ENCODE measurements at places on chromosomes 11 and 22.

DNA sequence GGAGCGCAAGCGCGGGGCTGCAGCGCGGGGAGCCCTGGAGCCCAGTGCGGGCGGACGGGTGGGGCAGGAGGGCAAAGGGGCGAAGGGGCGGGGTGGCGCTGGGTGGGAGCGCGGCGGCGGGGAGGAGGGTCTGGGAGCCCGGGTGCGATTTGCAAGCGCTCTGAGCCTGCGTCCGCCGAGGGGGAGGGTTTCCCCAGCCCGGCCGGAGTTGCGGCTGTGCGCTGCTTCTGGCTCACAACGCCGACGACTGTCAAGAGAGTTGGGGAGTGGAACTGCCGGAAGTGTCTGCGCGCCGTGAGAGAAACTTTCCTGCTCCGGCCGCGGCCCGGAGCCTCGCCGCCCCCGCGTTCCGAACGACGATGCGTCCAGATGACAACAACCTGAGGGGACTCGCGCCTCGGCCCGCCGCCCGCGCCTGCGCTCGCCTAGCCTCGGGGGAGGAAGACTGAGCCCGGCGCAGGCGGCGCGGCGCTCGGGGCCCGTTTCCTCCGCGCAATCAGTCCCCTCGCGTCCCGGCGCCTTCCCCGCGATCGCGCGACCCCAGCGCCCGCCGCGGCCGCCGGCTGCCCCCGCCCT, at the start of gene ARHGAP42:
TSS of gene ARHGAP42 (plus strand) at position 235 of the 576 bp plus-strand sequence. CDS start 391 bp downstream, outside the sequence.
- DNase-seq = peak; percentile 67

DNA sequence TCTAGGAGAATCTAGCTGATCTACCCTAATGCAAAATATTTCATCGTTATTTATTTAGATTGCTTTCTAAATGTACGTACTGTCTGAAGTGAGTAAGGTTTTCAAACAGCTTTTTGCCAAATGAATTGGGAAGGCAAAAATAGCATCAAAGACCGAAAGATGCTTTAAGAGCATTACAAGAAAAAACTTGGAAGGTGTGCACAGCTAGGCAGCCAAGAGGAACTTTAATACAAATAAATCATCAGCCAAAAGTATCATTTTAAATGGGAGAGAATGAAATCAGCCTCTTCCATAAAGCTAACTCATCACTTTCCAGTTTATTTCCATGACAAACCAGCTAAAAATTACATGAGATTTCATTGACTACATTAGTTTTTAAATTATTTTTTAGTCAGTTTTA, 30.2 kb upstream of the CFAP300 start:
- no peak for DNase-seq

DNA sequence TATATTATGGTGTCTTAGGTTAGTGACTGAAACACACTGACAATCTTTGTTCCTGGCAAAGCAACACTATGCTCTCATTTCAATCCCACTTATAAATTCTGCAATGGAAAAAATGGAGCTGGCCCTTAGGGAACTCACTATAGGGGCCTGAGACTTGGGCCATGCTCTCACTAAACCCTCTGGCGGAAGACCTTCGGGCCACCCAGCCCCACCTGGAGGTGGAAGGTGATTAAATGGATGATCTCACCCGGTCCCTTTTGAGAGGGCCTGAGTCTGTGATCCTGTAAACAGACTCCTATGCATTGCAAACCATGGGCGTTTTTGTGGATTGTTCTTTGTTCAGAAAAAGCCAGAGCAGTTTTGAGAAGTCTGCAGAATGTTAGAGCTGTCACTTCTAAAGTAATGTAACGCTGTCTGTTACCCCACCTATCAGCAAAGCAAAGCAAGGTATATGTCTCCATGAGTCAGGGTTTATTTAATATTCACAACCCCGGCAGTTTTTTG, 17.0 kb upstream of the CDON start:
- no peak for DNase-seq

GRCh38 chr11:12526789-12527188, 147.4 kb upstream of the TEAD1 start:
- peak; percentile 83 for DNase-seq

DNA sequence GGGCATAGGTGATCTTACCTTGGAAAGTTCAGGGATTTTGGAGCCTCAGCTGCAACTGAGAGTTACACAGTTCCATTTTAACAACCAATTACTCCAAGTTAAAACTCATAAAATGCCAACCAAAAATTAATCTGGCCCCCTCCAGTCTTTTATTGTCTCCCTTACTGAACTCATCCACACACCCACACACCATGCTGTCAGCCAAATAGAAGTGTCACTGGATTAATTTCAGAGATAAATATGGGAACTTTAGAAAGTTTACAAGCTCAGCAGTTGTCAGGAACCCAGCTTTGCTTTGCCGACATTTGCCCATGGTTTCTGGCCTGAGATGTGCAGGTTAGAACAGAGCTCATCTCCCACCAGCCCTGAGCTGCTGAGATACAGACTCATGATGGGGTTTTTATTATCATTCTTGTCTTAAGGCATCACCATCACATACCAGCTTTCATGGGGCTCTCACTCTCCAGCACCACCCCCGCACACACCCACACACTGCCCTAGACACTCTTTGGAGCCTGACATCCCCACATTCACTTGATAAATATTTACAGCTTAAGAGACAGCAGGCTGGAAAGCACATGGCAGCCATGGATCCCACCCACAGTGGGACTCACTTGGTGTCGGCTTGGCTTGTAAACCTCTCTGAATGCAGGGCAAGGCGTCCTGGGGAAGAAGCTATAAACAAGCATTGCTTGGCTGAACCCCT, 23.7 kb upstream of the CTR9 start:
- DNase-seq = peak; percentile 59

DNA sequence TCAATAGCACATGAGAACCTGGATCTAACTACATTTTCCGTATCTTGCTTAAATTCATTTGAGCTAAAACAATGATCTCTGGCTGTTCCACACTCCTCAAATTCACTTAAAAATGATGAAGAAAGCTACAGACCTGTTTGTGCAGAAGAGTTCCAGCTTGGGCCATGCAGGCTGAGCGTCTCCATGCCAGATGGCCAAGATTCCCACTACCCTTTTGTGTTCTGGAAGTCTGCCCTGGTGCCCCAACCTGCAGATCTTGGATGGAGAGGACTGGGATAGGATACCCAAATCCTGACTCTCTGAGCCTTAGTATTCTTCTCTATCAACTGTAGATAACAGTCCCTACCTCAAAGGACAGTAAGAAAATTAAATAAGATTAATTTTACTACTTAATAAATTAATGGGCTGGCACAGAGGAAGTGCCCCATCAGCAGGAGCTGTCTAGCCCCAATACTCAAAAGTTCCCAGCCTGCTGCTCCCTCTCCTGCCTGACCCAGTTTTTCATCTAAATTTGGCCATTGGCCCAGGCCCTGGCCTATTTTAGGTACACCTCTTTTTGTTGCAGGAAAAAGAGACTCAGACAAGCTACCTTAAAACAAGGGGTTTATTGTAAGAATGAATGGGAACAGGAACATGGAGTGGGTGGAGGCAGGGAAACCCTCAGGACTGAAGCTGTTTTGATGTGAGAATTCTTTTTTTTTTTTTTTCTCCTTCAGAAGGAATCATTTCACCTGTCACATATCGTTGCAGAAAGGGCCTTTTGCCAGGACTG, 81.4 kb upstream of the GRK3 start:
- DNase-seq = no peak

DNA sequence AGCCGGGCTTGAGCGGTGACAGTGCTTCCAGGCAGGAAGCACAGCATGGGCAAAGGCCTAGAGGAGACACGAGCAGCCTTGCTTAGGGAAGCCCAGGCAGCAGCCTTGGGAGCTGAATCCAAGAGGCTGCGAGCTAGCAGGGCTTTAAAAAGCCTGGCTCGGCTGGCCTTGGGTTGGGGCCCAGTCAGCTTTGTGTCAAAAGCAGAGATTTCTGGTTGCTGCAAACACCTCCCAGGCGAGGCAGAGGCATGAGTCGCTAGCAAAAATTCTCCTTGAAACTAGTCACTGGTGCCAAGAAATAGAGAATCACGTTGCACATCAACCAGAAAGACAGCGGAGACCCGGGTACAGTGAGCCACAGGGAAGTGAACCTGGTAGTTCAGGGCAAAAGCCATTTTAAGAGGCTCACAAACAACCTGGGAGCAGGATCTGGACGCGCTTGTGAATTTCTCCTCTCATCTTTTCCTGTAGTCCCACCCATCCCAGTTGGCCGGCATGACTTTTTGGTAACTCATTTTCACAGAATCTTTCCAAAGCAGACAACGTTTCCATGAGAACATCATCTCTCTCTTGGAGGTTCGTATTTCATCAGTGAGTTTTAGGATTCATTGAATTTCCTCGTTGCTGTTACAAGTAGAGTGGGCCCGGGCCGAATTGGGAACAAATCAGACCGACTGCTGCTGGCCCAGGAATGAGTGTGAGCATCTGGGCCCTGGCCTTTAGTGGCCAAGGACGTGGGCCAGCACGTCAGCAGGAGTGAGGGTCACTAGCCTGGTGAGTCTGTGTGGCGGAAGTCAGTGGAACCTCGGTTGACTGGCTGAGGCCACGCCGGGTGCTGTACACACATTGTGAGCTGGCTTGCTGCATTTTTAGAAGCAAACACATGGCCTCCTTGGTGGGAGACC, 16.4 kb upstream of the FGF4 start:
- peak; percentile 50 for DNase-seq

DNA sequence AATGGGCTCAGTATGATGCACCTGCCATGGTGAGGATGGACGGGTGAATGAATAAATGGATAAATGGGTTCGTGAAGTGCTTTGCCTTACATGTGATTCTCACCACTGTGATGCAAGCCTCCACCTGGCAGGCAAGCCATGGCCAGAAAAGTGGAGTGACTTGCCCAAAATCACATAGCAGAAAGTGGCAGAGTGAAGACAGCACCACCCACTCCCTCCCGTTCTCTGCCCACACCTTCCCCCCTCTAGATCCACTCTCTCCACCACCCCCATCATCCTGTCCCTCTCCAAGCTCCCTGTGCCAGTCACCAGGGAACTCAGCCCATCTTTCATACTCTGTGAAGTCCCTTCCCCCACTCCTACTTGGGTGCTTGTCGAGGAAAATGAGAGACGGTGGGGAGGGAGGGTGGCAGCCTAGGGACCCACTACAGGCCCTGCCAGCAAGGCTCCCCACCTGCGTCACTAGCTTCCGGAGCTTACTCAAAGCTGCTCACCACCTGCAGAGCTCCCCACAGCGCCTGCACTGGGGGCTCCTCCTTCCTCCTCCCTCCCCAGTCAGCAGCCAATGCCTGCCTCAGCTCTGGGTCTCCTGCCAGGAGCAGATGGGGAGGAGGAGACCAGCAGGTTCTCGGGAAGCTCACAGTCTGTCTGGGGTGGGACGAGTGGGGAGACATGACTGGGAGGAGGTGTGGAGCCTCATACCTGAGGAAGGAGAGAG, 82.3 kb downstream of the PDE2A start:
- DNase-seq = no peak

GRCh38 chr11:119729951-119730613, 1.1 kb upstream of the NECTIN1 start:
- peak; percentile 91 for DNase-seq

DNA sequence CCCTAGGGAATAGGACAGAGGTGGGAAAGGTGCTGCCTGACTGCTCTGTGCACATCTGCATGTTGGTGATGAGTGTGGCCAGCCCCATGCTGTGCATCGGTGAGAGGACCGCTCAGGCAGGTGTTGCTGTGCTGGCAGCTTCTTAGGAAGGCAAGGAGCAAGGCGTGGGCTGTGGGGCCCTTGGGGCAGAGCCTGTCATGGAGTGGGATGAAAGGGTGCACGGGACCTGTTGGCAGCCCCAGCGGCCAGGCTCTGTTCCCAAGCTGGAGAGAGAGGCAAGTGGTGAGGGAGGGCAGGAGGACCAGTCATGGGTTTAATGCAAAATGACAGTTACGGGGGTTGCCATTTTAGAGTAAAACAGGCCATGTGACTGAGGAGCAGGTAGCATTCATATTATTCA, 78.3 kb downstream of the ZBTB16 start:
- DNase-seq = no peak

GRCh38 chr11:65330544-65330943, 3.1 kb upstream of the DPF2 start:
- no peak for DNase-seq

DNA sequence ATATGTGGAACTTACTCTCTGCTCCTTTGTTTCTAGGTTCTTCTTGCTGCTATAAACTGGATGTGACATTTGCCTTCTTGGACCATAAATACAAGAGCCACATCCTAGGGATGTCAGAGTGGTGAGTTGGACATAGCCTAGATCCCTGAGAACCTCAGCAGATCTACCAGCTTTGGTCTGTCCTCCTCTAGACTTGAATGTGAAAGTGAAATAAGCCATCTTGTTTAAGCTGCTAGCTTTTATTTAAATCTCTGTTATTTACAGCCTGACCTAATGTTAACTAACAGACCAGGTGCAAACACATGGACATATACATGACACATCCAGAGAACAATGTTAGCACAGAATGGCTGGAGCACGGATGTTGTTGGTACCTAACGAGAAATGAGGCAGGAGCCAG, 36.0 kb downstream of the SLN start:
- no peak for DNase-seq

DNA sequence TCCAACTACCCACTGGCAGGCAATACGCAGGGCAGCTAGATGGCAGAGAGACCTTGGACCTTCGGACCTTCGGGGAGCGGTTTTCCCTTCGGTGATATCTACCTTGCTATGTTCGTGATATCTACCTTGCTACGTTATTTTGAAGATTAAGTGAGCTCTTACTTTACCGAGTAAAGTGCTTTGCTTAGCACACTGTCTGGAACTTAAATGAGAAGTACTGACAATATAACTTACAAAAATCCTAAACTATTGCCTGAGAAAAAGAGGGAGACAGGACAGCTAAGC, 1.0 kb upstream of the PRDM10 start:
- no peak for DNase-seq

DNA sequence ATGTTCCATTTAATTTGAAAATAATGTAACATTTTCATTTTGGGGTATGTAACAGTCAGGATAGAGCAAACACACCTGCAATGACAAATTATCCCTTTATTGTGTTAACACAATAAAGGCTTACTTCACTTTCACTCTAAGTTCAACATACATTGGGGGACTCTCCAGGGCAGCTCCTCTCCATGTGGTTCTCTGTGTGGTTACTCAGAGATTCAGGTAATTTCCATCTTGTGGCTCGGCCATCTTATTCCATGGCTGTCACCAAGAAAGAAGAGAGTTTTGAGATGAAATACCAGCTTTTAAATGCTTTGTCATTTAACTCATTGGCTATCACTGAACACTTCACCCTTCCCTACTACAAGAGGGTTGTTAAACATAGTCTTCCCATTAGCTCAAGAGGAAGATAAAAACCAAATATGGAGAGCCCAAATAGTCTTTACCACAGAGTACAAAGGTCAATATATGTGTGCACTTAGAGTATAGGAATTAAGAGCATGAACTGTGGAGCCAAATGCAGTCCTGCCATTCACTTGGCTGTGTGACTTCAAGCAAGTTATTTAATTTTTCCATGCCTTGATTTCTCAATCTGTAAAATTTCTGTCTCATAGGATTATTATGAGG, 10.6 kb upstream of the TPH1 start:
- DNase-seq = no peak

Data from GM03348 (cell line).